ENCODE measurements at places on chromosomes 6 and 20. TPM values are rescaled to one million over a fixed set of nuclear protein-coding genes. Genes with fewer than 3 reads are reported as not detected.

- peak; percentile 93 for DNase-seq
These were observed 9.4 kb downstream of the SPDEF start for GRCh38 chr6:34546551-34547321.

GRCh38 chr6:41872147-41872546, 23.0 kb downstream of the USP49 start:
- DNase-seq = no peak

GRCh38 chr20:19889011-19889953, 127.9 kb upstream of the NAA20 start:
- peak; percentile 6 for DNase-seq

Gene GABRR2
- 0.44 TPM for total RNA-seq

Gene GABRR1
- total RNA-seq = not detected

Measured in thyroid gland (tissue), 4 donors.